Femur (tissue), 1 donor: ENCODE measurements at places on chromosomes 6 and 20.

DNA sequence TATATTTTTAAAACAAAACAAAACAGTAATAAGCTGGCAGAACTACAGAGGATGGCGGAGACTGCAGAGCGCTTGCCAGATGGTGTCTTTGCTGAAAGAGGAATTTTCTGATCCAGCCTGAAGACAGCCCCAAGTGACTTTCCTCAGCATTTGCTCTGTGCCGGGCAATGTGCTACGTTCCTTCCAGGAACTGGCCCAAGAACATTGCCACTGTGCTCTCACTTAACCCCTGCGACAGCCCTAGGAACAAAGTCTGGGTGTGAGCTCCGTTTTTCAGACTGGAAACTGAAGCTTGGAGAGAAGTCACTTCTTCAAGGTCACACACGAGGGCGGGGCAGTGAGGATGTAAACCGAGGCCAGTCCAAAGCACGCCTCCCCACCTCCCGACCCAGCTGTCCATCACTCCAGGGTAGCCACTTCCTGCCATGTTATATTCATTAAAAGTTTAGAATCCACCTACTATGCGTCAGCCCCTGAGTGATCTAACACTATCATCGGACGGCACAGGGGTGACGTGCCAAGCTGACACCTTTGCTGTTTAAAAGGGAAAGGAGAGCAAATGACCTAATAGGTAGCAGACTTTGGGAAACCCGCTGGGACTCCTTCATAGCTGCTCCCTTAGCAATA, 22.3 kb upstream of the BMP7 start:
- DNase-seq: no peak

DNA sequence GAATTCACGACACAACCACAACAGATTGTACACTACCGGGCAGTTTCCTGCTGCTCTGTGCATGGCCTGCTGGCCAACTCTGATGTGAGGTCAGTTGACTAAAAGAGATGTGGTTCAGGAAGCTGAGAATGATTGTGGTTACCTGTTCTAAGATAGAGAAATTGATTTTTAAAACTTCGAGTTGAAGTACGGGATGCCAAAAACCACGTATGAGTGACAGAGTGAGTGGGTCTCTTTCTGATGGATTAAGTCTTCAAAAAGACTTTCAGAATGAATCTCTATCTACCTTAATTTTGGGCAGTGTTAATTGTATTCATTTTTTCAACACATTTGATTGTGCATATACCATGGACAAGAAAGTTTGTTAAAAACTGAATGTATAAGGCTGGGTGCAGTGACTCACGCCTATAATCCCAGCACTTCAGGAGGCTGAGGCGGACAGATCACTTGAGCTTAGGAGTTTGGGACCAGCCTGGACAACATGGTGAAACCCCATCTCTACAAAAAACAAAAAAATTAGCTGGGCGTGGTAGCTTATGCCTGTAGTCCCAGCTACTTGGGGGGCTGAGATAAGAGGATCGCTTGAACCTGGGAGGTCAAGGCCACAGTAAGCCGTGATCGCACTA, 121.2 kb downstream of the SGK1 start:
- no peak for DNase-seq

DNA sequence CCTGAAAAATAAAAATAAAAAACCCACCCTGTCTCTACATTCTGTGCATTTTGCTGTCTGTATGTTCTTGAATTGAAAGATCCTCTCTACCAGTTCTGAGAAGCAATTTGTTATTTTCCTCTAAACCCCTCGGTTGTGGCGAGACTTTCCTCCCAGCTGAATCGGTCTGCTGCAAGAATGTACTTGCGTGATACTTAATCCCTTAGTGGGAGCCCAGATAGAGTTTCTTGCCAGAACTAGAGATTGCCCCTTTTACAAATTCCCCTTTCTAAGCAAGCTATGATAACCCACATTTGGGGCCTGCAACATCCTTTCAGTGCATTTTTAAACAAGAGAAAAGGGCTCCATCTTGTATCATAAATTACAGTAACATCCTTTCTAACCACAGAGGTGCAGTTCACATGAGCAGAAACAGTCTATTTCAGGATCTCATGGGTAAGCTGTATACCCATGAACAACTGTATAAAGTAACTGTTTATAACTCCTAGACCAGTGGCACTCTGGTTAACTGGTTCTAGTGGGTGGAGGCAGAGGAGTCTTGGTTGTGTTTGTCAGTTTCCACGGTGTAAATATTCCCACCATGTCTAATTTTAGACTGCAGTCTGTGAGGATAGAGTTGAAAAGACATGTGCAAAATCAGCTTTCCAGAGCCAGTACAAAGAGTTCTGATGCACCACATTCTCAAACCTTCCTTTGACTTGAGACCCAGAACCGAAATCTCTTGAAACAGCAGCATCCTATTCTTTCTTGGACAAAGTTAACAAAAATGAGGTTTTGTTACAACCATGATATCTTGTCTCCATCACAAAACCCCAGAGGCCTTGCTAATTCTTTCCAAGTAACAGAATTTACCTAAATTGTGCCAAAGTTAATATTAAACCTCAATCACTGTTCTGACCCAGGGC, 113.1 kb upstream of the ZNF217 start:
- DNase-seq: no peak

GRCh38 chr6:34525431-34526175, 30.5 kb downstream of the SPDEF start:
- DNase-seq: no peak

- no peak for DNase-seq
These were observed 27.1 kb downstream of the PRND start for GRCh38 chr20:4748847-4749246.

DNA sequence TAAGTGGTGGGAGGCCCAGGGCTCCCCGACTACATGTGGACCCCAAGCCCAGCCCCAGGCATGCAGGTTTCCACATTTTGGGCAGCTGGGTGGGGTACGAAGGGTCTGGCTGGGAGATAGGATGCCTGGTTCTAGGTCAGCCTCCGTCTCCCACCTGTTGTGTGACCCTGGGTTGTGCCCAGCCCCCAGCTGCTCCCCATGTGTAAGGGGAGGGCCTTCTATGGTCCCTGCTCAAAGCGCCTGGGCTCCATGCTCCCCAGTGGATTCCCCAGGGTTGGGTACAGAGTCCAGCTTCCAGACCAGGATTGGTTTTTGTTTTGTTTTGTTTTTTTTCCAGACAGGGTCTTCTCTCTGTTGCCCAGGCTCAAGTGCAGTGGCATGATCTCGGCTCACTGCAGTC, 1.1 kb upstream of the VWA7 start:
- DNase-seq: no peak

DNA sequence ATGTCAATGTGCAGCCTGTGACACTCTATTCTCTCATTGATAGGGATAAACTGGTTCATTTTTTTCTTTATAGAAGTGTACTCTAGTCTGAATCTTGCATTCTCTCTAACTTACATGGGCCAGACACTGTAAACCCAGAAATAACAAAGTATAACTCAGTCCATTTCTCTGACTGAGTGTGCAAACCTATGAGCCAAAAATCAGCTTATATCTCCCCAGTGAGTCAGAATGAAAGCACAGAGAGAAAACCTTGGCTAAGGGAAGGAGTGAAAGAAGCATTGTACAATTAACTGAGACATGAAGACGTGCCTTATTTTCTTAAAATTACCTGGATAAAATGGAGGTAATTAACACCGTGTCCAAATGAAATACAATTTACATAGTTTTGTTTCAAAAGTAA, 436.9 kb upstream of the IMPG1 start:
- DNase-seq: no peak

GRCh38 chr20:37538003-37538402, 10.3 kb upstream of the BLCAP start:
- DNase-seq: peak; percentile 12

GRCh38 chr20:401682-402495, 6.2 kb upstream of the RBCK1 start:
- DNase-seq: no peak

DNA sequence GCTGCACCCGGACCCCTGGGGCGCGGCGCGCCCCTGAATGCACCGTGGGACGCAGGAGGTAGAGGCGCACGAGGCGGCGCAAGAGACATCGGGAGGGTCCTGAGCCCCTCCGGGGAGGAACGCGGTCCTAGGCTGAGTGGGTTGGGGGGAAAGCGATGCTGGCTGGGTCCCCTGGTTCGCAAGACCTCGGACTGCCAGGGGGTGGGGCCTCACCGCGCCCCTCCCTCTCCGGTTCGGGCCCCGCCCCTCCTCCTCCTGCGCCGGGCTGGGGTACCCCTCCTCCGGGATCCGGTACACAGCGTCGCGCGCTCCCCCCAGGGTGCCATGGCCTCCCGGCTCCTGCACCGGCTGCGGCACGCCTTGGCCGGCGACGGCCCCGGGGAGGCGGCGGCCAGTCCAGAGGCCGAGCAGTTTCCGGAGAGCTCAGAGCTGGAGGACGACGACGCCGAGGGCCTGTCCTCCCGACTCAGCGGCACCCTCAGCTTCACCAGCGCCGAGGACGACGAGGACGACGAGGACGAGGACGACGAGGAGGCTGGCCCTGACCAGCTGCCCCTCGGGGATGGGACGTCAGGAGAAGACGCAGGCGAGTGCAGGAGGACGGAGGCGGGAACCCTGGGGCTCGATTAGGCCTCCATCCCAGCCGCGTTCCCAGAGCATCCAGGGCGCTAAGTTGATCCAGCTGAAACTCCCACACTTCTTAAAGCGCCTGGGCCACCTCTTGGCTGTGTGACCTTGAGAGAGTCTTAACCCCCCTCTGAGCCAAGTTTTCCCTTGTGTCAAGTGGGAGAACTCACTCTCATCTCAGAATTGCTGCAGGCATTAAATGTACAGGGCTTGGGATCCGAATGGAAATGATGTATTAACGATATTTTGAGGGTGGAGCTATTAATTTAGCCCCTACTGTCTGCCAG, 541 bp downstream of the SNX21 start:
- peak; percentile 87 for DNase-seq

GRCh38 chr20:50859161-50859560, 64.3 kb downstream of the BCAS4 start:
- DNase-seq: no peak

- no peak for DNase-seq
These were observed 19.8 kb downstream of the SDC4 start for GRCh38 chr20:45328451-45328850.

- DNase-seq: no peak
These were observed 267.9 kb upstream of the PLN start for GRCh38 chr6:118280210-118280609.

DNA sequence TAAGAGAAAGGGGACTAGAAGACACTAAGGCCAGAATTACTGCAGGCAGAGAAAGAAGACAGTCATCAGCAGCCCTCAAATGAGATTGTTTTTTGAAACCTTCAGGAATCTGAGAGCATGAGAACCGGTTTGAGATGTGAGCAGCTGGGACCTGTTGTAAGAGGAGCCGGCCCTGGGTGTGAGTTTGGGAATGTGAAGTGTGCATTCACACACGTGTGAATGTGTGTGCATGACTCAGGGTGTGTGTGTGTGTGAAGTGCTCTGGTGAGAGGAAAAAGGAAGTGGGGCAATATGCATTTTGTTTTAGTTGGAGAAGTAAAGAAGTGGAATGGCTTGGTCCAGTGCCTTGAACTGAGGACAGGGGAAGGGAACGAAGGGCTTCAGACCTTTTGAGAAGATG, 4.3 kb downstream of the SCUBE3 start:
- DNase-seq: no peak

GRCh38 chr6:170039156-170040114, 251.4 kb downstream of the DLL1 start:
- no peak for DNase-seq

GRCh38 chr6:138235205-138235604, 16.9 kb upstream of the PBOV1 start:
- no peak for DNase-seq

GRCh38 chr6:6569096-6569810, 19.3 kb upstream of the LY86 start:
- DNase-seq: no peak

DNA sequence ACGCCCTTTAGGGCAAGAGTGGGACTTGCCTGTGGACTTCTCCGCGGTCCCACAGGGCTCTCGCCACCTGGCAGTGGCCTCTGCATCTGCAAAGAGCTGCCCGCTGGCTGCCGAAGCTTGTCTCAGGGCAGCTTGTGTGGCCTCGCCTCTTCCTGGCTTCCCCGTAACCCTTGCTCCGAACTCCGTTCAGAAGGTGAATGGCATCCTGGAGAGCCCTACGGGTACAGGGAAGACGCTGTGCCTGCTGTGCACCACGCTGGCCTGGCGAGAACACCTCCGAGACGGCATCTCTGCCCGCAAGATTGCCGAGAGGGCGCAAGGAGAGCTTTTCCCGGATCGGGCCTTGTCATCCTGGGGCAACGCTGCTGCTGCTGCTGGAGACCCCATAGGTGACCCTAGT, 3.0 kb downstream of the RTEL1 start:
- DNase-seq: no peak

- DNase-seq: no peak
These were observed 53.7 kb upstream of the TMX4 start for GRCh38 chr20:8073024-8073832.

- DNase-seq: no peak
These were observed 12.6 kb downstream of the ANKEF1 start for GRCh38 chr20:10047427-10047826.

GRCh38 chr6:40722091-40722490, 134.9 kb upstream of the LRFN2 start:
- DNase-seq: no peak

DNA sequence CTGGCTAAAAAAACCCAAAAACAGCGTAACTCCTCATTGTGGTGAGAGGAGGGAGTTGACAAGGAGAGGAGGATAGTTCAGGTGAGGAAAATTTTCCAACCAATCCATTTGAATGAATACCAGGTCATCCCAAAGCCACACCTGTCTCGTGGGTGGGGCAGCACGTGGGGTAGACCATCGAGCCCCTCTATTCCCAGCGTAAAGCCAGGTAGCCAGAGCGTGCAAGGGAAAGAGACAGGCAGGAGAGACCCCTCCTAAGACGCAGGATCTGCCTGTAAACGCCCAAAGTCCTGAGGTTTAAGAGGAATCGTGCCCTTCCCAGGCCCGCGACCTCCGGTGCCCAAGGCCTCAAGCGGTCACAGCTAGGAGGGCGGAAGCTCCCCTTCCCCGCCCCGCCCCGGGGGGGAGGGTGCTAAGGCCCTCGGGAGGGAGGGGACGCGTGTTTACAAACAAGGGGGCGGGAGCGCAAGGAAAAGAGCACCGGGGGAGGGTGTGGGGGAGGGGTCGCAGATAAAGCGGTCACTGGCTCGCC, 712 bp downstream of the RXRB start:
- DNase-seq: no peak

- DNase-seq: no peak
These were observed 135.9 kb downstream of the CDH4 start for GRCh38 chr20:61387954-61388348.

- DNase-seq: no peak
These were observed 6.4 kb upstream of the TRIM40 start for GRCh38 chr6:30129265-30130178.

GRCh38 chr6:56282391-56282790, 35.0 kb upstream of the COL21A1 start:
- no peak for DNase-seq

DNA sequence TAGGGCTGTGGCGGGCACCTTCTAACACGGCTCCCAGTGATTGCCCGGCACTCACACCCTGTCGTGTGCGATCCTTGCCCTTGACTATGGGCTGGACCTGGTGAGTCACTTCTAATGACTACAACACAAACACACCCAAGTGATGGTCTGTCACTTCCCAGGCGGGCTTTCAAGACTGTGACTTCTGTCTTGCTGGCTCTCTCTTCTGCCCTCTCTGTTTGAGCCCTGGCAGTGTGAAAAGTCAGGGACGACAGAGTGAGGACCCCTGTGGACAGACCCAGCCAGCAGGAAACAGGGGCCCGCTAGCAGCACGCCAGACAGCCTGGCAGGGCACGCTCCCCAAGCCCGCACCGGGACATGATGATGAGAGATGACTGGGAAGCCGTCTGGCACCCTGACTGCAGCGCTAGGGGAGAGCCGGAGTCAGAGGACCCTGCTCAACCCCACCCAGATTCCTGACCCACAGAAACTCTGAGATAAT, 43.0 kb downstream of the KIF16B start:
- no peak for DNase-seq
